ENCODE measurements at places on chromosomes 5 and 9.
A peak's percentile ranks its signal among the peaks of the same experiment; 100 is the strongest.

DNA sequence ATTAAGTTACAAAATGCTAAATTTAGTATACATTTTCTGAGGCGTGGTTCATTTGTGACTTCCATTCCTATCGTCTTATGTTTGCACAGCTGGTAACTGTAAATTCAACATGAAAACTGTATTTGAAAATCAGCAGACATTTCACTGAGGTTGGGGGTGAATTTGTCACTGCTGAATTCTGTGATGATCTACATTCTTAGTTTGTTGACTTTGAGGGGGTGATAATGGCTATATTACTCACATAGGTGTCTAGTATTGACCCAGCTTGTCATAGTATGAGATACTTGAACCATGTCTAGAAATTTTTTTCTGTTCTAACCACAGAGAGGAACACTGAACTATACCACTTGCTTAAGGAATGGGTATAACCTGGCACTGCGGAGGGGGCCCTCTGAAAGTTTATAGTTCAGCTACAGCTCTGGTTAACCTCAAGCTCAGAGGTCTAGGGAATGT lies 313.3 kb downstream of the PIK3R1 start:
- DNase-seq = no peak

- no peak for DNase-seq
Measured at GRCh38 chr5:131413605-131414559, 150.0 kb downstream of the CDC42SE2 start.

DNA sequence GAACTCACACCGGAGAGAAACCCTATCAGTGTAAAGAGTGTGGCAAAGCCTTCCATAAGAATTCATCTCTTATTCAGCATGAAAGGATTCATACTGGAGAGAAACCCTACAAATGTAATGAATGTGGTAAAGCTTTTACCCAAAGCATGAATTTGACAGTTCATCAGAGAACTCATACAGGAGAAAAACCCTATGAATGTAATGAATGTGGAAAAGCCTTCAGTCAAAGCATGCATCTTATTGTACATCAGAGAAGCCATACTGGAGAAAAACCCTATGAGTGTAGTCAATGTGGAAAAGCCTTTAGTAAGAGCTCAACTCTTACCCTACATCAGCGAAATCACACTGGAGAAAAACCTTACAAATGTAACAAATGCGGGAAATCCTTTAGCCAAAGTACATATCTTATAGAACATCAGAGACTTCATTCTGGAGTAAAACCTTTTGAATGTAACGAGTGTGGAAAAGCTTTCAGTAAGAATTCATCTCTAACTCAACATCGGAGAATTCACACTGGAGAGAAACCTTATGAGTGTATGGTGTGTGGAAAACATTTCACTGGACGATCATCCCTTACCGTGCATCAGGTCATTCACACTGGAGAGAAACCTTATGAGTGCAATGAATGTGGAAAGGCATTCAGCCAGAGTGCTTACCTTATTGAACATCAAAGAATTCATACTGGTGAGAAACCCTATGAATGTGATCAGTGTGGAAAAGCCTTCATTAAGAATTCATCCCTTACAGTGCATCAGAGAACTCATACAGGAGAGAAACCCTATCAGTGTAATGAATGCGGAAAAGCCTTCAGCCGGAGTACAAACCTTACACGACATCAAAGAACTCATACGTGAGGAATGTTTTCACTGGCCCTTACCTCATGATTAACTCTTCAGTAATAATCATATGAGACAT lies 8.9 kb upstream of the ZNF454 start:
- no peak for DNase-seq

GRCh38 chr5:151134228-151134627 lies 23.4 kb downstream of the ANXA6 start:
- DNase-seq = no peak

DNA sequence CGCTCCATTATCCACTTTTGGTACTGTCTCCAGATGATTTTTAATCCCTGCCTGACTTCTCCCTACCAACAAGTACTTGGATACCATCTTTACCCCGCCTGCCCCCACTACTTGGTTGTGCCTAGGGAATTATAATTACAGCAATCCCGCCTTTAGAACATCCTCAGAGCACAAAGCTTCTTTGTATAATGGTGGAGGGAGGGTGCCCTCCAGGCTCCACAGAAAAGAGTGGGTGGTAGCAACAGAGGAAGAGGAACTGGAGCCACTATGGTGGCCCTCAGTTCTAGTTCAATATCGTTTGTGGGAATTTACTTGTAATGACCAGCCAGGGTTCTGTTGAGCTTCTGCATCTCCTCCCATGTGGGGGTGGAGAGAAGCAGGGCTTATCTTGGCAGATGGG lies 79.0 kb upstream of the RNF38 start:
- DNase-seq = no peak

DNA sequence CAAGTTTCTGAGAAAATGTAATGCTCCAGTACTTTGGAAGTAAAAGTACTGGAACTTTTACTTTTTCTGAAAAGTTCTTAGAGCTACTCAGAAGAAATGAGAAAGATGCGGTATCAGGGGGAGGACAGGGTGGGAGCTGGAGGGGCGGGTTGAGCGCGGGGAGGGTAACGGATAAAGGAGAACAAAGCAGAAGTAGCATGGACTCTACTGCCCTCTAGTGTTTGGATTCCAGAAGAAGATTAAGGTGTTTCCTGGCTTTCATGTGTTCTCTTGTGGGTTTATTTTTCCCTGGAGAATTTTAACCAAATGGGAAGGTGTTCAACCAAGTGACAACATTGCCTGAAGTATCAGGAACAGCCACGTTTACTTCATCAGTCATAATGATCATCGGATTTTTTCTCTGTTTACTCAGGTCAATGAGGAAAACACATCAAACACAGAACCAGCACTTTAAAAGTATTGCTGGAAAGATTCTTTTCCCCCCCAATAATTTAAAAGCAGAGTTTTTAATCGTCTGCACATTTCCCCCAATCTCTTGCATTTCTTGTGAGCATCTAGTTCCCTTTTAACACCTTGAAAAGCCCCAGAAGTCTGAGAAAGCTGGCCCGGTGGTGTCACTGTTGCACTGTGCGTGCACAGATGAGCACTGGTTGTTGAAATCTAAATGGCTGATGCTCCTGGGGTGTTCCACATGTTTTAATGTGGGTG lies 190.6 kb downstream of the MPDZ start:
- peak; percentile 74 for DNase-seq

GRCh38 chr5:179409806-179410205 lies 64.5 kb upstream of the ADAMTS2 start:
- no peak for DNase-seq

- no peak for DNase-seq
Measured at GRCh38 chr5:38426986-38427950, 129.2 kb downstream of the LIFR start.

GRCh38 chr5:1483856-1484729 lies 38.9 kb upstream of the SLC6A3 start:
- no peak for DNase-seq

GRCh38 chr9:75041041-75041440 lies 12.9 kb upstream of the CARNMT1 start:
- DNase-seq = no peak

DNA sequence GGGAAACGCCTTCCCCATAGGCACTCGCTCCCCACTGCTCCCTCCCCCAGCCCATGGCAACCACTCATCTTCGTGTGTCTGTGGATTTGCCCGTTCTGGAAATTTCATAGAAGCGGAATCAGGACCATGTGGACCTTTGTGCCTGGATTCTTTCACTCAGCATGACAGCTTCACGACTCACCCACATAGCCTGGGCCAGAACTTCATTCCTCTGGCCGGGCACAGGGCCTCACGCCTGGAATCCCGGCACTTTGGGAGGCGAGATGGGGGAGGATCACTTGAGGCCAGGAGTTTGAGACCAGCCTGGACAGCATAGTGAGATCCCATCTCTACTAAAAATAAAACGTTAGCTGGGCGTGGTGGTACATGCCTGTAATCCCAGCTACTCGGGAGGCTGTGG lies 12.1 kb upstream of the DIPK1B start:
- no peak for DNase-seq

- no peak for DNase-seq
Measured at GRCh38 chr5:140262221-140262620, 40.7 kb downstream of the PFDN1 start.

DNA sequence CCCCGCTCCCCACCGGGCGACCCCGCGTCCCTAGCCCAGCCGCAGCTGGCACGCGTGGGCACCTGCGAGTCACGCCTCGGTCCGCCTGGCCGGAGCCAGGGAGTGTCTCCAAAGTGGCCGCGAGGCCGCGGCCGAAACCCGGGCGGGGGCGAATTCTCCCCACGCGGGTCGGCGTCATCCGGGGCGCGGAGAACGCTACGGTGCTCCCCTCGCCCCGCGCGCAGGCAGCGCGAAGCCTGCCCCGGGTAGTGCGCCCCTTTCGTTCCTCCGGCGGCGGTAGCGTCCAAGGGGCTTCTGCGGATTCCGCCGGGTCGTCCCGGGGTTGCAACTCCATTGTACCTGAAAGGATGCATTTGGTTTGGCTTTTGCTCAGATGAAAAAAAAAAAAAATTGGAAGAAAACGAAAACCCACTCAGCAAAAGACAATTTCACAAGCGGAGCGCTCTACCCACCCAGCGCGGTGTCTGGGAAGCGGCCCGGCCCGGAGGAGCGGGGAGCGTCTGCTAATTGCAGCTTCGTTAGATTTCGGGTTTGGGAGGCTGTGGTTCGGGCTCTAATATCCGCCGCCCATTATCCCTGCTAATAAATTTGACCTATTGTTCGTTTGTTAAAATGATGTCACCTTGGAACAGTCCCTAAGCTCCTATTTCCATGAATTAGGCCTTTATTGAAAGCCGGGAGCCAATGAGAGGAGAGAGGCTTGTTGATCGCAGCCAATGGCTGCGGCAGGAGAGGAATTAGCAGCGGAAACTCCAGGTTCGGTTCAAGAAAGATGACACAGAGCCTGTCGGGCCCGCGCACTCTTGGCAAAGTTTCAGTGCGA lies at the start of gene TLX3:
Gene TLX3, plus strand, starts transcription at position 796 of the 823 bp plus-strand sequence. CDS start 118 bp downstream, outside the sequence.
- no peak for DNase-seq

GRCh38 chr5:124744170-124744971 lies 2.1 kb downstream of the ZNF608 start:
- no peak for DNase-seq

DNA sequence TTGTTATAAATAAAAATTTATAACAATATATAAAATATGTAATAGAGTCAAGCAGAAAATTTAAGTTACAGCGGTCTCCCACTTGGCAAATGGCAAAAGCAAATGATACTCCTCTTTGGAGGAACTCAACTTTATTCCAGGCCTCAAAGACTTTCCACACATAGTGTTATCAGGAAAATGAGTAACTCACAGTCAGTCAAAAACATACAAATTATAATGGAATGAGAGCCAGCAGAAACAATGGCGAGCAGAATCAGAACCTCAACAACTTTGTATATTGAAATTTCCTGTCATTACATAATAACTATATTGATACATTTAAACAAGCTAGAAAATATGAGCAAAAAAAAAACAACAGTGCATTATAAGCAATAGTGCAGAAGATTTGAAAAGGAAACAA lies 45.2 kb downstream of the ABLIM3 start:
- no peak for DNase-seq

DNA sequence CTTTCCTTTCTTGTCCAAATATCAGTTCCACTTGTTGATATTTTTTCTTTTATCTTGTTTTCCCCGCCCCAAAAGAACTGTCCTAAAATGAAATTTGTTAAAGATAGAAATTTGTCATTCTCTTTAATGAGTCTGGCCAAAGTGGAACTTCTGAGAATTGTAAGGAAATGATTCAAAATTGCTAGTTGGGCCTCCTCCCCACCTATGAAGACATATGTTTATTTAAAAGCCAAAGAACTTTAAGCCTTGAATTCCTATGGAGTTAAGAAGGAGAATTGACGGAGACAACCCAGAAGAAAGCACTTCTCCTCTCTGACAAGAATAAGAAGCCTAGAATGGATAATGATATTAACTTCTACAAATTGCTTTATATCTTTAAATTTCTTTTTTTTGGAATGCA lies 59.1 kb upstream of the ALDH1A1 start:
- no peak for DNase-seq

DNA sequence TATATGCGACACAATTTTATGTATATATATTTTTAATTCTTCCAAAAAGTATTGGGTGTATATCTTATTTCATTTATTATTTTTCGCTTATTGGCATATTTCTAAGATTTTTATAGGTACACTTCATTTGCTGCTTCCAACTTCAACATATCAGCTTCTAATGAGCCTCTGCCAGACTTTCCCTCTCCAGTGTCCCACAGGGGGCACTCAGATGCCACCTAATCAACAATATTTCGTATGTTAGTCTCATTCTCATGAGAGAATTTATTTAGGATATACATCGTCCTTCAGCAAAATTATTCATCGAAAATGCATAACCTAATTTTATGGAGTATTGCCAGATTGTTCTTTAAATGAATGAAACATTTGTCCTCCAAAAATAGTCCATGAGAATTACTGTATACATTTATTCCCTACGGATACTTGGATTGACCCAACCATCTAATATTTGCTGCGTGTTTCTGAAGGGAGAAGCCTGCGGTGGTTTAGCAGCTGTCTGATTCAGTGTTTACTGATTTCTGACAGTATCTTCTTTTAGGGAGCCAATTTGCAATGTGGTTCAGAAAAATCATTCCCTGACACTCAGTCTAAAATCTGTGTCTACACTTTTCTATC lies 100.6 kb upstream of the SELENOP start:
- DNase-seq = no peak

DNA sequence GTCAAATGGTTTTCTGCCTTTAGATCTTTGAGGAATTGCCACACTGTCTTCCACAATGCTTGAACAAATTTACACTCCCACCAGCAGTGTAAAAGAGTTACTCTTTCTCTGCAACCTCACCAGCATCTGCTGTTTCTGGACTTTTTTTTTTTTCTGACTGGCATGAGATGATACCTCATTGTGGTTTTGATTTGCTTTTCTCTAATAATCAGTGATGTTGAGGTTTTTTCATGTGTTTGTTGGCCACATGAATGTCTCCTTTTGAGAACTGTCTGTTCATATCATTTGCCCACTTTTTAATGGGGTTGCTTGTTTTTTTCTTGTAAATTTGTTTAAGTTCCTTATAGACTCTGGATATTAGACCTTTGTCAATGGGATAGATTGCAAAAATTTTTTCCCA lies 129.2 kb upstream of the PTGER4 start:
- DNase-seq = no peak

- no peak for DNase-seq
Measured at GRCh38 chr5:119409235-119409815, 43.0 kb upstream of the HSD17B4 start.

GRCh38 chr5:72841756-72842535 lies 25.5 kb downstream of the TNPO1 start:
- no peak for DNase-seq

- no peak for DNase-seq
Measured at GRCh38 chr5:102312586-102313370, 16.7 kb upstream of the SLCO4C1 start.

DNA sequence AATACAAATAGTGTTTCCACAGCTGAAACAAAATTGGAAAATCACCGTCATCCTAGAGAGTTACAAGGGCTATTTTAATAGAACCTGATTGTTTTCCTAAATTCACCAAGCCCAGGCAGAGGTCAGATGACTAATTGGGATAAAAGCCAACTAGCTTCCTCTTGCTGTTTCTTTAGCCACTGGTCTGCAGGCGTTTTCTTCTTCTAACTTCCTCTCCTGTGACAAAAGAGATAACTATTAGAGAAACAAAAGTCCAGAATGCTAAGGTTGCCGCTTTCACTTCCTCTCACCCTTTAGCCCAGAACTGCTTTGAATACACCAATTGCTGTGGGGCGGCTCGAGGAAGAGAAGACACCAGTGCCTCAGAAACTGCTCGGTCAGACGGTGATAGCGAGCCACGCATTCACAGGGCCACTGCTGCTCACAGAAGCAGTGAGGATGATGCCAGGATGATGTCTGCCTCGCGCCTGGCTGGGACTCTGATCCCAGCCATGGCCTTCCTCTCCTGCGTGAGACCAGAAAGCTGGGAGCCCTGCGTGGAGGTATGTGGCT lies at the start of gene TLR4:
Gene TLR4, plus strand, starts transcription at position 380 of the 552 bp plus-strand sequence. Its CDS starts 70 bp downstream, at position 450.
- DNase-seq = no peak
